ENCODE measurements at places on chromosomes 3 and 15.

DNA sequence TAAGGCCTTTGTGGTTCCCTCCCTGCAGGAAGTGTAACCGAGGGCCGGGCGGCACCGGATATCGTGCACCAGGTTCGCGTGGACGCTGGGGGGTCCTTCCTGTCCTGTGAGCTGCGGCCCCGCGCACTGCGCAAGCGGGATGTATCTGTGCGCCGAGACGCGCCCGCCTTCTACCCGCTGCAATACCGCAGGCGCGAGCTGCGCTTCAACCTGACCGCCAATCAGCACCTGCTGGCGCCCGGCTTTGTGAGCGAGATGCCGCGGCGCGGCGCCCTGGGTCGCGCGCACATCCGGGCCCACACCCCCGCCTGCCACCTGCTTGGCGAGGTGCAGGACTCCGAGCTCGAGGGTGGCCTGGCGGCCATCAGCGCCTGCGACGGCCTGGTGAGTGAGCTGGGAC is 35.9 kb downstream of the SAXO2 start:
- no peak overlapping the region for H3K4me3 ChIP-seq
- no peaks in the 10 kb centered on the region for H3K36me3 ChIP-seq
- H3K4me1 ChIP-seq: no peaks in the 10 kb centered on the region
- DNase-seq: no peak
- no peak overlapping the region for H3K27ac ChIP-seq

GRCh38 chr15:28094732-28095521 is 4.2 kb downstream of the OCA2 start:
- H3K27ac ChIP-seq: no peak overlapping the region
- H3K36me3 ChIP-seq: no peaks in the 10 kb centered on the region
- peaks cover 25% of the 10 kb centered on the region for H3K4me1 ChIP-seq
- DNase-seq: no peak
- H3K4me3 ChIP-seq: peak overlapping the region; percentile 58
- peaks cover 58% of the 10 kb centered on the region for H3K27me3 ChIP-seq

- peaks cover 4% of the 10 kb centered on the region for H3K4me1 ChIP-seq
- no peak overlapping the region for H3K4me3 ChIP-seq
- H3K27me3 ChIP-seq: no peaks in the 10 kb centered on the region
- H3K27ac ChIP-seq: no peak overlapping the region
- peak; percentile 40 for DNase-seq
- H3K36me3 ChIP-seq: no peaks in the 10 kb centered on the region
Observed at GRCh38 chr15:70242951-70243685, 145.4 kb upstream of the TLE3 start.

DNA sequence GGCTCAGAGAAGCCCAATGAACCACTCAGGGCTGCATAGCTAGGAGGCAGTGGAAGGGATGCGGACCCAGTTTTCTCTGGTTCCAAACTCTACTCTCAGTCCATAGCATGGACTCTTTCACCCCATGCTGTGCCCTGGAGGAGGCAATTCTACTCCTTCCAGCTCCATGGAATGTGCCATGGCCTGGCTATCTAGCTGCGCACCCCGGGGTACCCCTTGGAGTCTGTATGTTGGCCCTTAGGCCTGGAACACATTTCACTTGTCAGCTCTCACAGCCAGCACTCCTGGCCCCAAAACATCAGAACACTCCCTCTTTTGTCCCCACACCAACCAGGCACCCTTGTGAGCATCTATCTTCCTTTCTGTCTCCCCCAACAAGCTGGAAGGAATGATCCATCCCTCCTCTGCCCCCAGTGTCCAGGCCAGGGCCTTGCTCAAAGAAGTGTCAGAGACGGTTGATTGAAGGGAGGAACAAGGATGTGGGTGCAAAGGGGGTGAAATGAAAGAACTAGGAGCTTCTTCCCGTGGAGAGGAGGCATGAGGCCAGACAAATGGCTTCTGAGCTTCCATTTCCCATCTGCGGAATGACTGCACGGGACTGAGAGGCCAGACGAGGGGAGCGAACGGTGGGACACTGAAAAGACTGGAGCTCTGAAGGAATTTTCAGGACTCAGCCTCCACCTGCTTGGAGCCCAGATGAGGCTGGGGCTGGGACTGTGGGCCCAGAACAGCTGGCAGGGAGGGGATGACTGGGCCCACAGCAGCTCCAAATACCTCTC is 2.8 kb downstream of the PRSS50 start:
- no peaks in the 10 kb centered on the region for H3K27me3 ChIP-seq
- peaks cover 8% of the 10 kb centered on the region for H3K4me1 ChIP-seq
- no peaks in the 10 kb centered on the region for H3K36me3 ChIP-seq
- no peak overlapping the region for H3K27ac ChIP-seq
- H3K4me3 ChIP-seq: no peak overlapping the region

DNA sequence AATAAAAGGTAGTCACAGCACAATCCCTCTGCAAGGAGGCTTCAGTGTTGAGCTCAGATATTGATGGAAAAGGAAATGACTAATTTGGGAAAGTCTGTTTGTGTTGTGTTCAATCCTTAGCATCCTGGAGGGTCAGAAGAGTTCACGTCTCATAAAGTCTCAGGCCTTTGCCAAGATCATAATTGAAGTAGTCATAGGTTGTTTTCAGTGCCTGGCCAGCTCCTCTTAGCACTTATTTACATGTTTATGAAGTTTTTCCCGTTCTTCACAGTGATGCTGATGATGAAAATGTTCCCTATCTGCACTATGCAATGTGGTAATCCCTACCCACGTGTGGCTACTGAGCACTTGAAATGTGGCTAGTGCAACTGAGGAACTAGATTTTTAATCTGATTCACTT is 61.6 kb upstream of the TGFBR2 start:
- no peak overlapping the region for H3K4me3 ChIP-seq
- no peak overlapping the region for H3K27ac ChIP-seq
- DNase-seq: no peak
- H3K27me3 ChIP-seq: no peaks in the 10 kb centered on the region
- H3K4me1 ChIP-seq: peaks cover 3% of the 10 kb centered on the region
- H3K36me3 ChIP-seq: no peaks in the 10 kb centered on the region

GRCh38 chr3:39183211-39184080 is 8.9 kb downstream of the XIRP1 start:
- H3K4me1 ChIP-seq: peaks cover 15% of the 10 kb centered on the region
- no peaks in the 10 kb centered on the region for H3K27me3 ChIP-seq
- no peak for DNase-seq
- no peaks in the 10 kb centered on the region for H3K36me3 ChIP-seq
- no peak overlapping the region for H3K4me3 ChIP-seq
- H3K27ac ChIP-seq: no peak overlapping the region

DNA sequence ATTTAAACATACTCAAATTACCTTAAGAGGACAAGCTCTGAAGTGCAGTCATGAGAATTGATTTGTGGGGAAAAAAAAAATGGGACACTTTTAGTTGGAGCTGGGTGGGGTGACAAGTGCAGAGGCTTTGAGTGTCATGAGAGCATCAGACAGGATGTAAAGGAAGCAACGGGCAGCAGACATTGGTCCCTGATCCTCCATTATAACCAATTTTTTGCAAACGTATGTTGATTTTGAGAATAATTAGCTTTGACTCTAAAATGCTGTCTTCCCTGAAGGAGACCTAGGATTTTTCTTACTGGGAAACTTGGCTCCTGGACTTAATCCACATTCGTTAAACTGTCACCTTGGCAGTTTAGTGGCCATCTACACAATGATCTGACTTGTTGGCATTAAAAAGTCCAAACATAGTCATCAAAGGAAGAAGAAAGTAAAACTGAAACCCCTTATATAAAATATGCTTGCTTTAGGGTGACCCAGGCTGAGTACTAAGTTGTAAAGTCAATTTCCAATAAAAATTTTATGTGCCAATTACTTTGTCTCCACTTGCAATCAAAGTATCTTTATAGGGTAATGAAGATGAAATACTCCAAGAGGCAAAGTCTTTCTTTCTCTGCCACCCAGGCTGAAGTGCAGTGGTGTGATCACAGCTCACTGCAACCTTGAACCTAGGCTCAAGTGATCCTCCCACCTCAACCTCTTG is 45.6 kb downstream of the BCL2L10 start:
- H3K27ac ChIP-seq: no peak overlapping the region
- DNase-seq: no peak
- no peaks in the 10 kb centered on the region for H3K27me3 ChIP-seq
- H3K4me1 ChIP-seq: no peaks in the 10 kb centered on the region

- DNase-seq: peak; percentile 59
- peaks cover 46% of the 10 kb centered on the region for H3K27me3 ChIP-seq
- H3K27ac ChIP-seq: no peak overlapping the region
- no peak overlapping the region for H3K4me3 ChIP-seq
- H3K36me3 ChIP-seq: no peaks in the 10 kb centered on the region
- H3K4me1 ChIP-seq: peaks cover 6% of the 10 kb centered on the region
Observed at GRCh38 chr3:184227481-184227935, 1.9 kb upstream of the VWA5B2 start.
